ENCODE measurements at places on chromosomes 6 and 20.

DNA sequence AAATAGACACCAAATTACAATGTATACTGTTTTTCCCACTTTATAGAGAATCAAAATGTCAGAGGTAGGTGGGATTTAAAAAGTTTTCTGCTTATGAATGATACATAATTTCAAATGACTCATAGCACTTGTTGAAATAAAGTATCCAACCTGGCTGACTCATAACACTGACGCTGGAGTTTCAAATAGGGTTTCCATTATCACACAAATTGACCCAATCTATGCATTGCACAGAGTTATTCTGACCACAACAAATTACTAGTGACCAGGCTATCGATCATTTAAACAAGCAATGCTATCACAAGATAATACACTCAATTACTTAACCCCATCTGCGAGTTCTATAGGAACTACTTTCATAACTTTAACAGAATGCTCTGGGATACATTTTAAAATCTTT, 31.9 kb upstream of the PRELID3B start:
- peak; percentile 70 for DNase-seq

- DNase-seq = no peak
Observed at GRCh38 chr6:156801712-156802111, 24.5 kb downstream of the ARID1B start.

GRCh38 chr6:23173234-23173633, 603.9 kb downstream of the HDGFL1 start:
- DNase-seq = no peak

DNA sequence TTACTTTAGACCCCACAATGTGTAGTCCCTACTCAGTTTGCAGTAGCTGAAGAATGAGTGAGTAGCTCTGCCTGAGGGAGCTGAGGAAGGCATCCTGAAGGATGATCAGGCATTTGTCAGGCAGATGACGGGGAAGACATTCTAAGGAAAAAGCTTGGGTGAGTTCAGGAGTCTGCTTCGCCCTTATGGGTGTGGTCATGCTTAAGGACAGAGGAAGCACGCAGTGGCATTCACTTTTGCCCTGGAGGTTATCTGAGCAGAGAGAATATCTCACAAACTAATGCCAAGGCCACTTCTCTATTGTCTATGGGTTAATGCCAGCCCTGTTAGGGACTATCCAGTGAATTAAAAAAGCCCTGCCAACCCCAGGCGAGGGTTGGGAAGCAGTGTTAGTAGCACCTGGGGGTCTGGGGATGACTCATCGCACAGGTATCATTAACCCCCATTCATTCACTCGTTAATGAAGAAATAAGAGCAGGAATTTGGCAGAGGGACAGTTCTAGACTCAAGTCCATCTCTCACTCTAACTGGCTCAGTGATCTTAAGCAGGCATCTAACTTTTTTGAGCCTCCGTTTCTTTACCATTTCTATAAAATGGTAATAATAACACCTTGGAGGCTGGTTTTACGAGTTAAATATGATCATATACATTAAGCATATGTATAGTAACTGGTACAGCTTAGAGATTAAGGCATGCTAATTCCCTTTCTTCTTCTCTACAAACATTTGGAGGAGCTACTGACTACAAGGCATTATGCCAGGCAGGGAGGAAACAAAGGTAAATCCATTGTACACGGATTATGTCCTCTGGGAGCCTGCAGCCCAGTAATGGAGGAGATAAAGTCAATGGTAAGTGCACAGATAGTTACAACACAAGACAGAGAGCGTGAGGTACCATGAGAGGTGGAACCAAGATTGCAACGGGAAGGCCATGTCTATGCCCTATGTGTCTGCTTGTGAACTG, 93.2 kb upstream of the AKIRIN2 start:
- DNase-seq = no peak

GRCh38 chr6:138485005-138485545, 14.2 kb downstream of the NHSL1 start:
- no peak for DNase-seq
